ENCODE measurements at places on chromosomes 7 and 10.

DNA sequence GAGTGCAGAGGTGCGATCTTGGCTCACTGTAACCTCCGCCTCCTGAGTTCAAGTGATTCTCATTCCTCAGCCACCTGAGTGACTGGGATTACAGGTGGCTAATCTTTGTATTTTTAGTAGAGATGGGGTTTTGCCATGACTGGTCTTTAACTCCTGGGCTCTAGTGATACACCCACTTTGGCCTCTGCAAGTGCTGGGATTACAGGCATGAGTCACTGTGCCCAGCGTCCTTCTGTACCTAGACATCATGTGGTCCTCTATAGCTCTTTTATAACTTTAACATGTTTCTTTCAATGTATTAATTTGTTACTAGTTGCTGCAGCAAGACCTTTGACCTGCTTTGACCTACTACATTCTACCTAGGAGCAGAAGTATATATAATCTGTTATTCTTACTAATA is 38.7 kb upstream of the BICC1 start:
- DNase-seq: no peak

GRCh38 chr10:71391701-71392100 is 5.0 kb upstream of the CDH23 start:
- DNase-seq: no peak

GRCh38 chr7:36690514-36691187 is 33.6 kb downstream of the AOAH start:
- DNase-seq: no peak

DNA sequence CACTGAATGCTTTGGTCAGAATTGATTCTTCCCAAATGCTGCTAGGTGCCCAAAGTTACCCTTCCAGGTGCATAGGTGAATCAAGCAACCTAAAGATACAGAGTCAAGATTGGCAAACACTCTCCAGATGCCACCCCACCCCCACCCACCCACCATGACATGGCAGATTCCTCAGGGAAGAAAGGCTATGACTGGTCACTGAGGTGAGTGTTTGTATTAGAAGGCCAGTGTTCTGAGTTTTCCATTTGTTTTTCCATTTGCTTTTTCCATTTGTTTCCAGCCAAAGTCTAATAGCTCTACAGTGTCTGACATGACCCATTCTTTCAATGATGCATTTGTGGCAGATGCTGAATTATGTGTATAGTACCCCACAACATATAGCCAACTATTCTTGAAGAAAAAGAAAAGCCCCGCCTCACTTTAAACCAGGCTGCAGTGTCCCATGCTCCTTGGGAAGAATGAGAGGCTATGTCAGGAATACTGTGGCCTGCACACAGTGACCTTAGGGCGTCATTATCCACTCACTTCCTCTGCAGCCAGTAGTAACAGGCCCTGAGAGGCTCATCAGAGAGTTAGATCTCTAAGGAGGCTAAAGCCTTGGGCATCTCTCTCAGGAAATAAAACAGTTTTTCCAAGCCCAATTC is 16.1 kb upstream of the HIBADH start:
- DNase-seq: no peak

DNA sequence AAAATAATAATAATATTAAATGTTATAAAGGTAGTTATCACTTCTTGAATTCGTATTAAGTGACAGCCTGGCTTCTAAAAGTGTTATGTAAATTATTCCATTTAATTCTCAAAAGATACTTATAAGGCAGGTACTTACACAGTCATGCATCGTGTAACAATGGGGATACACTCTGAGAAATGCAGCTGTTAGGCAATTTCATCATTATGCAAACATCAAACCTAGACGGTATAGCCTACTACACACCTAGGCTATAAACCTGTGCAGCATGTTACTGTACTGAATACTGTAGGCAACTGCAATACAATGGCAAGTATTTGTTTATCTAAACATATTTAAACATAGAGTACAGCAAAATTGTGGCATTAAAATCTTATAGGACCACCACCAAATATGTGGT is 1.5 kb downstream of the IFIT1 start:
- DNase-seq: no peak

DNA sequence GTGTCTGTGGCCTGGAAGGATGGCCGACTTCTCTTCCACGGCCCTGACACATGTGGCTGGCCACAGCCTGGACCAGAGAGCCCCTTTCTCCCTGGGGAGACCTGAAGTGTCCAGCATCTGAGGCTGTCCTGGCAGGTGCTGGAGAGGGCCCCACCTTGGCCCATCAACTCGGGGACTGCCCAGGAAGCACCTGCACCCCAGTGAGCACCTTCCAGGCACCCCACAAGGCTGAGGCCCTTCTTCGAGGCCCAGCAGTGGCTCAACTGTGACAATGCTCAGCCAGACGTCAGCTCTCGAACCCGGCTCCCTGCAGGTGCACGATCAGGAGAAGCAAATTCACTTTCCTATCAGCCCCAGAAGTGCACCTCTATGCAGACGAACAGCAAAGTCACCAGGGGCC is 24.3 kb downstream of the RGS10 start:
- DNase-seq: no peak

- no peak for DNase-seq
Observed at GRCh38 chr7:114588506-114588905, 173.9 kb downstream of the FOXP2 start.

- DNase-seq: no peak
Observed at GRCh38 chr7:142323706-142324105, 65.8 kb upstream of the PRSS58 start.

- no peak for DNase-seq
Observed at GRCh38 chr10:14032406-14032998, 298.2 kb downstream of the FRMD4A start.

DNA sequence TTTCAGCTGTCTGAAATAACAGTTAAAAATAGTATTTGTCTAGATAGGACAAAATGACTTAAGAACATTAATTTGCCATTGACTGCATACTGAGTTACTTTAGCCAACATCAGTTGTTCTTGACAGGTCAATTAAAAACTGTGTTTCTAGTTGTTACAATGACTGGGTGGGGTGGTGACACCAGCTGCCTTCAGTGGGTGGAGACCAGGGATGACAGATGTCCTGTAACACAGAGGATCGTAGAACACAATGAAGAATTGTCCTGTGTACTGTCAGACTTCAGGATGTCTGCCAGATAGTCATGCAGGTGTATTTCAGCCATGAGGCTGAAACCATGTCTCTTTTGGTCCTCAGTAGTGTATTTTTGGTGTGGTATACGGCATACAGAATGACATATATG is 24.4 kb downstream of the TRUB1 start:
- no peak for DNase-seq

GRCh38 chr7:33554046-33554445 is 351.3 kb upstream of the BMPER start:
- DNase-seq: no peak

GRCh38 chr10:117266400-117266799 is 25.5 kb downstream of the SLC18A2 start:
- no peak for DNase-seq

- DNase-seq: no peak
Observed at GRCh38 chr7:42233695-42234331, 3.2 kb downstream of the GLI3 start.

DNA sequence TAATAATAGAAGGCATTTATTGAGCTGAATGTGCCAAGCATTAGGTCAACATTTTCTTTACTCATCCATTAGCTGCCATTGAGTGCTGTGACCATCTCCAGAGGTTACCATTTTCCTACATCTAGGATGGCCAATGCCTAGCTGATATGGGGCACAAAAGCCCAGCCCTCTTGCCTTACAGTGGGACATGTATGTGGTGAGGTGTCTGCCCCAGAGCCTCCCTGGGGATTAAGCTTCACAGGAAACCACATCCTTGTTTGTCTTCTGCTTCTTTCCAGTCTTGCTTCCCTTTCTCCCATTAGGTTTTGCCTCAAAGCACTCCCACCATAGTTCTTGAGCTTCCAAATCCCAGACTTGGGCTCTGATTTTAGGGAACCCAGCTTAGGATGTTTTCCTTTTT is 258.7 kb downstream of the SORCS3 start:
- no peak for DNase-seq

Measured in activated naive CD4-positive, alpha-beta T cell (primary cell).